ENCODE measurements at places on chromosomes 7 and 10. TPM values are rescaled to one million over a fixed set of nuclear protein-coding genes. Genes with fewer than 3 reads are reported as not detected.

GRCh38 chr10:33402220-33403073 is 68.0 kb upstream of the NRP1 start:
- H3K4me3 ChIP-seq = no peak overlapping the region
- no peaks in the 10 kb centered on the region for H3K4me1 ChIP-seq
- no peak for DNase-seq

Gene HMX3
- not detected for total RNA-seq

- H3K27me3 ChIP-seq = no peaks in the 10 kb centered on the region
- H3K4me3 ChIP-seq = no peak overlapping the region
- peak overlapping the region; percentile 63 for H3K27ac ChIP-seq
- DNase-seq = no peak
- peaks cover 60% of the 10 kb centered on the region for H3K4me1 ChIP-seq
Measured at GRCh38 chr7:55075464-55076021, 56.7 kb downstream of the EGFR start.

- H3K27ac ChIP-seq = peak overlapping the region; percentile 90
- peaks cover 51% of the 10 kb centered on the region for H3K4me1 ChIP-seq
Measured at GRCh38 chr10:31709028-31709427, 219.6 kb downstream of the ARHGAP12 start.

Gene ZKSCAN5
- 6.3 TPM for total RNA-seq
